ENCODE measurements at places on chromosomes 3 and 15.

DNA sequence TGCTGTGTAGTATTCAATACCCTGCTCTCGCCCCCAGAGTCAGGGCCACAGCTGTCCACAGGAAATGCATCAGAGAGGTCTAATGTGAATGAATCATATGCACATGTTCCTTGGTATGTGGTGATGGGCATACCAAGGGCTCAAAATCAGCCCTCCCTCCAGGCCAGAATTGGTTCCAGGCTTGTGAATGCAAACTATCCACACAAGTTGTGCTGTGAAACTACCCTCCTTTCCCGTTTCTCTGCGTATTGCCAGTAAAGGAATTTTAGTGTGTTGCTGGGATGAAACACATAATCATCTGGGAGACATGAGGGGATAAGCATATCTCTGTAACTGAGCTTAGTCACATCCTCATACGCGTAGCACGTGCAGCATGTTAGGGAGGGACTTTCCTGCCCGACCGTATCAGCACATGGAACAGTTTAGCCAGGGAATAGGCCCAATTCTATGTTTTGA, 9.2 kb upstream of the MME start:
- no peak for DNase-seq

DNA sequence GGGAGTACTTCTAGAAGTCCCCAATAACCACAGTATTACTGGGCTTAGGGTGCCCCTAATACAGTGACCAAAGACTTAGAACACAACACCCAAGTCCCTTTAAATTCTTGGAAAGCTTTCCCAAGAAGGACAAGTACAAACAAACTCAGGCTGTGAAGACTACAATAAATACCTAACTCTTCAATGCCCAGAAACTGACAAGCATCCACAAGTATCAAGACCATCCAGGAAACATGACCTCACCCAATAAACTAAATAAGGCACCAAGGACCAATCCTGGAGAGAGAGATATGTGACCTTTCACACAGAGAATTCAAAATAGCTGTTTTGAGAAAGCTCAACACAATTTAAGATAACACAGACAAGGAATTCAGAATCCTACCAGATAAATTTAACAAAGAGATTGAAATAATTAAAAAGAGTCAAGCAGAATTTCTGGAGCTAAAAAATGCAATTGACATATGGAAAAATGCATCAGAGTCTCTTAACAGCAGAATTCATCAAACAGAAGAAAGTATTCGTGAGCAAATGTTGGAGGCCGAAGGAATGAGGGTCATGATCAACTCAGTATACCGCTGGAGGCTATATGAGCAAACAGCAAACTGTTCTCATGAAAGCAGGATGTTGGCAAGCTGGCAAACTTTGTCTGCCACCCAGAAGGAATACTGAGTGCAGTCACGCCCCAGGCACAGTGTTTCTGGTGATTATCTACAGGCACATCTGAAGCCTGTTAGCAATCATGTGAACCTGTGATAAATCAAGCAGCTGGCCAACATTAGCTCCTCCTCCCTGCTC, 87.0 kb upstream of the NECTIN3 start:
- DNase-seq: no peak

DNA sequence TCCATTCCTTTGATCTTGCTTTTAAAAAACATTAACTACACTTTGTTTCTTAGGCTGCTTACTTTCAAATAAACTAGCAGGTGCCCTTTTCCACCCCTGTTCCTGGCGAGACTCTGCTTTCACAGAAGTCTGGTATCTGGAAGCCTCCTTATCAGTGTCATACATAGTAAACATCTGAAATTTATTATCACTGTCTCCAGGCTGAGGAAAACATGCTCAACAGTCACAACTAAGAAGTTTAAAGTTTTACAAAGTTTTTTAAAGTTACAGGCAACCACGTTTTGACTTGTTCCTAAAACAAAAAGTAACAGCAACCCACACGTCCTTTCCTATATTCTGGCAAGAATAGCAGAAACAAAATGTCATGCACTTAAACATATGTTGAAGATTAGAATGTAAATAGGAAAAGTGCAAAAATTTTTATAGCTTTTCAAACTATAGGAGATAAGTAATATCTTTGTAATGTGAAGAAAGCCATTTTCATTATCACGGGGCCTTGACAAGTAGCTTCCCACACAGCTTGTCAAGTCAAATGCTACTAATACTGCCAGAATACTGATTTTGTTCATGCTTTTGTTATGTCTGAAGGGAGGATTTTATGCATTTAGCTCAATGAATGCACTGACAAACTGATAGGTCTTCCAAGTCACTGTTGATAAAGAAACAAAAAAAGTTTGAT, 275.2 kb upstream of the KCNMB2 start:
- no peak for DNase-seq

- no peak for DNase-seq
These were observed 55.3 kb upstream of the VILL start for GRCh38 chr3:37935290-37935668.

All from activated T-helper 1 cell treated with anti-CD3 and anti-CD28 coated beads, Interleukin-12 subunit alpha, Interleukin-12 subunit beta, Interleukin-2, Interleukin-4 antibody, amounts not matched to agents 30 ng/mL and 10 ng/mL and 1 ng/mL, durations not matched to agents 14 hours and 24 hours and 36 hours (primary cell).